ENCODE measurements at places on chromosomes 2 and 18. TPM values are rescaled to one million over a fixed set of nuclear protein-coding genes. Genes with fewer than 3 reads are reported as not detected.

GRCh38 chr18:74454279-74454751, 2.8 kb downstream of the DIPK1C start:
- no peaks in the 10 kb centered on the region for H3K4me1 ChIP-seq
- no peak overlapping the region for H3K4me3 ChIP-seq
- peaks cover 20% of the 10 kb centered on the region for H3K27me3 ChIP-seq

Gene STK36
- total RNA-seq = 35.1 TPM

- no peak overlapping the region for H3K27ac ChIP-seq
- no peak overlapping the region for H3K4me3 ChIP-seq
- H3K27me3 ChIP-seq = no peaks in the 10 kb centered on the region
- no peaks in the 10 kb centered on the region for H3K4me1 ChIP-seq
- DNase-seq = no peak
Observed at GRCh38 chr2:240620149-240620731, 5.0 kb upstream of the GPR35 start.

GRCh38 chr2:189254268-189254883, 74.8 kb upstream of the COL5A2 start:
- no peaks in the 10 kb centered on the region for H3K27me3 ChIP-seq
- H3K27ac ChIP-seq = peak overlapping the region; percentile 95
- peak; percentile 89 for DNase-seq
- peaks cover 26% of the 10 kb centered on the region for H3K4me1 ChIP-seq

Gene POLR1A
- 52.7 TPM for total RNA-seq

Gene BOD1L2
- not detected for total RNA-seq

DNA sequence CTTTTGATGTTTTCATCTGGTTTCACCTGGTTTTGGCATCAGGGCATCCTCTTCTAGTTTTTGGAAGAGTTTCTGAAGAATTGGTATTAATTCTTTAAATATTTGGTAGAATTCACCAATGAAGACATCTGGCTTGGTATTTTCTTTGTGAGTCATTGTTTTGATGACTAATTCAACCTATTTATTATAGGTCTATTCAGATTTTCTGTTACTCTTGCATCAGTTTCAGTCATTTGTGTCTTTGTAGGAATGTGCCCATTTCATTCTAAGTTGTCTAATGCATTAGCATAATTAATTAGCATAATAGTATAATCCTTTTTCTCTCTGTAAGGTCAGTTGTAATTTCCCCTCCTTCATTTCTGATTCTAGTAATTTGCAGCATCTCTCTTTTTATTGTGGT, 8.0 kb downstream of the GNLY start:
- no peaks in the 10 kb centered on the region for H3K27me3 ChIP-seq
- peak; percentile 76 for DNase-seq
- H3K4me3 ChIP-seq = peak overlapping the region; percentile 64
- H3K27ac ChIP-seq = peak overlapping the region; percentile 94
- no peaks in the 10 kb centered on the region for H3K36me3 ChIP-seq

DNA sequence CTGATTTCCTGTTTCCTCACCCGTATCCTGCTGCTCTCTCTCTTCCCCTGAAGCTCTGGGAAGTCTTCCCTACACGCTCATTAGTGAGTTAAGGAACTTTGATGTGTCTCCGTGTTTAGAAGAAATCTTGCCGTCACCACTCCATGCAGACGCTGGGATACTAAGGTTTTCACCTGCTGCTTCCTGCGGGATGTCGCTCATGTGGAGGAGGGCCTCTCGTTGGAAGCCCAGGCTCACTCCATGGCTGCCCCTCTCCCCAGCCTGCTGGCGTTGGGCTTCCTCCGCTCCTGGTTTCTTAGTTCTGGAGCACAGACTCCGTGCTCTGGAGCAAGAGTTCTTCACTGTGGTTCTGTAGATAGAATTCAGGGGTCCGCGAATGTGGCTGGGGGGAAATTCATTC, 326.3 kb downstream of the GBX2 start:
- H3K27ac ChIP-seq = no peak overlapping the region
- H3K4me3 ChIP-seq = no peak overlapping the region
- H3K4me1 ChIP-seq = no peaks in the 10 kb centered on the region
- no peaks in the 10 kb centered on the region for H3K27me3 ChIP-seq

- H3K36me3 ChIP-seq = no peaks in the 10 kb centered on the region
- H3K4me1 ChIP-seq = no peaks in the 10 kb centered on the region
- H3K4me3 ChIP-seq = no peak overlapping the region
- DNase-seq = no peak
Observed at GRCh38 chr2:65146078-65146477, 16.2 kb upstream of the RAB1A start.
